NAMALWA (cell line): ENCODE measurements at places on chromosomes 1 and 21.

DNA sequence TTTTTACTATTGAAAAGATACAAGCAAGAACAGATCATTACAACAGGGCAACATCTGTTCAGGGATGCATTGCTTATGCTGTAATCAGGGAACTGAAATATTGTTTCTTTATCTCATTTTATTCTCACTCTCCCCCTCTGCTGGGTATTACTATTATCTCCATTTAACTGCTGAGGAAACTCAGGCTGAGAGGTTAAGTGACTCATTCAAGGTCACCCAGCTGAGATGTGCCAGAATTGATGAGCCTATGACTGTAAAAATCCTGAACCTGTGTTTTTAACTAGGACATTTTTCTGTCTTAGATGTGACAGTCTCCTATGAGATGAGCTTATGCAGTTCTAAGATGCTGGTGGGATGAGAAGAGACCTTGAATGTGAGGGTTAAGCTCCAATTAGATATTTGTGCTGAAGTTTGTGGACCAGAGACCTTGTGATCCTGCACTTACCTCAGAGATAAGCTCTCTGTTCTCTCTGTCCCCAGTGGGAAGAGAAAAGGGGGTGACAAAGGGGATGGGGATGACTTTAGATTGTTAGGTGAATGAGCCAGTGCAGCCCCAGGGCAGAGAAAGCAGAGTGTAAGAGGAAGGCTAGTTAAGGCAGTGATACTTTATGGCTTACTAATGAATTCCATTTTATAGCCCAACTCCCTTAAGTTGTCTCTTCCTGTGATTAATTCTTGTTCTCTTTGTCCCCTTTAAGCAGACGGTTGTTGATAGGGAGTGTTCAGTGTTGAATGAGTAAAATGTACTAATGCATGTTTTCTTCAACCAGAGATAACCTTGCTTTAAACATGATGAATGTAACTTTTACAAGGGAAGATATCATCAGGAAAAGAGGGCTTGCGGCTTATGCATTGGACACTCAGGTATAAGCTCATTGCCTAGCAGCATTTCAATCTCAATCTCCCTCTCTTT, 111.4 kb downstream of the HLX start:
- no peak for DNase-seq

DNA sequence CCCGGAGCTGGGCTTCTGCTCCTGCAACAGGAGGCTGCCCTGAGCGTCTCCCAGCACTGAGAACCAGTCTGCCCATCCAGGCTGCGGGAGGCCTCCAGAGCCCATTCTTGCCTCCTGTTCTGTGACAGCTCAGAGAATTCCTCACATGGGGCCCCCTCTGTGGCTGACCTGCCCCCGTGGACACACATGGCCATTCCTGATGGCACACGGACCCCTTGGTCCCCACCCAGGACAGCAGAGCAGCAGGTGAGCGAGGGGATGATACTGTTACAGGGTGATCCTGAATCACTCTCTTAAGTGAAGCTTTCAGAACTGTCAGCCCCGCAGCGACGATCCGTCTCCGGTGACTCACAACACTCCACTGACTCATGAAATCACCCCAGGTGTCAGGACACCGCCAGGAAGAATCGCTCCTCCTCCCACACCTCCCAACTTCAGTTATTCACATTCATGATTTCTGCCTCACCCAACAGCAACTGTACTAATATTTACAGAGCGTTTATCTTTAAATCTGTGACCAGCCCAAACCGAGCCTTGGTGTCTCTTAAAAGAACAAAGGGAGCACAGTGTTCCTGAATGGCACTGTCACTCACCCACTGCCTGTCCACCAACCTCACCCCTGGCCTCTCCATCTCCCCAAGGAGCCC, 22.5 kb downstream of the CHD5 start:
- DNase-seq: no peak

GRCh38 chr1:167438171-167439138, 79.9 kb downstream of the CD247 start:
- no peak for DNase-seq

- no peak for DNase-seq
Measured at GRCh38 chr1:206722751-206723461, 38.2 kb downstream of the MAPKAPK2 start.

GRCh38 chr1:154190550-154190949, 1.4 kb downstream of the TPM3 start:
- DNase-seq: no peak

DNA sequence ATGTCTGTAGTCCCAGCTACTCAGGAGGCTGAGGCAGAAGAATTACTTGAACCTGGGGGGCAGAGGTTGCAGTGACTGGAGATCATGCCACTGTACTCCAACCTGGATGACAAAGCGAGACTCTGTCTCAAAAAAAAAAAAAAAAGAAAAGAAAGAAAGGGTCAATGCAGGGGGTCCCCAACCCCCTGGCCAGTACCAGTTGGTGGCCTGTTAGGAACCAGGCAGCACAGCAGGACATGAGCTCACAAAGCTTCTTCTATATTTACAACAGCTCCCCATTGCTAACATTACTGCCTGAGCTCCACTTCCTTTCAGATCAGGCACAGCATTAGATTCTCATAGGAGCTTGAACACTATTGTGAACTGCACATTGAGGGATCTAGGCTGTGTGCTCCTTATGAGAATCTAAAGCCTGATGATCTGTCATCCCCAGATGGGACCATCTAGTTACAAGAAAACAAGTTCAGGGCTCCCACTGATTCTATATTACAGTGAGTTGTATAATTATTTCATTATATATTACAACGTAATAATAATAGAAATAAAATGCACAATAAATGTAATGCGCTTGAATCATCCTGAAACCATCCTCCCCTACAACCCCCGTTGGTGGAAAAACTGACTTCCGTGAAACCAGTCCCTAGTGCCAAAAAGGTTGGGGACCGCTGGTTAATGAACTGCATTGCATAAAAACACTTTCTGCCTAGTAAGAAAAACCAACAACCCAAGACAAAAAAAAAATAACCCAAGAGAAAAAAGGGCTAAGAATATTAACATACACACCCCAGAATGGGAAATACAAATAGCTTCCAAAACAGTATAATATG, 2.8 kb downstream of the ZBTB8OS start:
- DNase-seq: peak; percentile 39

- peak; percentile 94 for DNase-seq
Measured at GRCh38 chr1:23577056-23578004, 18.0 kb upstream of the ID3 start.
